Right lobe of liver (tissue), 6 donors: ENCODE measurements at places on chromosomes 5 and 9. TPM values are rescaled to one million over a fixed set of nuclear protein-coding genes. Genes with fewer than 3 reads are reported as not detected.

GRCh38 chr9:96457266-96457665 lies 7.3 kb downstream of the HABP4 start:
- H3K36me3 ChIP-seq = no peaks in the 10 kb centered on the region
- H3K27ac ChIP-seq = no peak overlapping the region
- H3K4me1 ChIP-seq = no peaks in the 10 kb centered on the region
- no peak for DNase-seq

DNA sequence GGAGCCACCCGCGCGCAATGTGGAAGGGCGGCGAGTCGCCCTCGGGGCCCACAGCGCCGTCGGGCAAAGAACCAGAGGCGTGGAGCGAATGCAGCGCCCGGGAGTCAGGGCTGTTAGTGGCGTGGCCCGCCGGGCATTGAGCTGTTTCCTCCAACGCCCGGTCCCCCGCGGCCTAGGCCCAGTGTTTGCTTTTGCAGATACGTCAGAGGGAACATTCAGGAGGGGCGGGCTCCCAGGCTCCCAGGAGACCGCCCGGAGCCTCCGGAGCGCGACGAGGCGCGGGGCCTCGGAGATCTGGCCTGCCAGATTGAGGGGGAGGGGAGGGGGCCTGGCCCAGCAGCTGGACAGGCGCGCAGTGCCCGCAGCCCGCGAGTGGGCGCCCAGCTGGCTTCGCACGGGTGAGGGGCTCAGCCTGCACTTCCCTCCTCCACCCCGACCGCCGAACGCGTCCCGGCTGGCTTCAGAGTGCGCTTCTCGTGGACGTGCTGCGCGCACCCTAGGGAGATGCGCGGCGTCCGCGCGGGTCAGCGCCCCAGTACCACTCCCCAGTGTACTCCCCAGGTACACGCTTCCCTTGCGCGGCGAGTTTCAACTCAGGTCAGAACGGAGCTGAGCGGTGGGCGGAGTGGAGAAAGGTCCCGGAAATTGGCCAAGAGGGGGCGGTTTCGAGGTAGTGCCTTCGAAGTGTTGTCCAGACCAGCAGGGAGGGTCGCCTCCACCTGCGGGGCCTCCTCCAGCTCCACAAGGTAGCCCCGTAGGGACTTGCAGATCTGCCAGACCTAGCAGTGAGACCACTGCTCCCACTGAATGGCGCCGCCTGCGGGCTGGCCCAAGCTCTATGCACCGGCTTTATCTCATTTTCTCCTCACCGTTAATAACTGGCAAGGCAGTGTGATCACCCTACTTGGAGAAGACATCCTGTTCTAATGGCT lies 130.4 kb downstream of the TMEM174 start:
- no peak overlapping the region for H3K4me3 ChIP-seq
- H3K36me3 ChIP-seq = no peaks in the 10 kb centered on the region
- DNase-seq = peak; percentile 20
- no peaks in the 10 kb centered on the region for H3K4me1 ChIP-seq

DNA sequence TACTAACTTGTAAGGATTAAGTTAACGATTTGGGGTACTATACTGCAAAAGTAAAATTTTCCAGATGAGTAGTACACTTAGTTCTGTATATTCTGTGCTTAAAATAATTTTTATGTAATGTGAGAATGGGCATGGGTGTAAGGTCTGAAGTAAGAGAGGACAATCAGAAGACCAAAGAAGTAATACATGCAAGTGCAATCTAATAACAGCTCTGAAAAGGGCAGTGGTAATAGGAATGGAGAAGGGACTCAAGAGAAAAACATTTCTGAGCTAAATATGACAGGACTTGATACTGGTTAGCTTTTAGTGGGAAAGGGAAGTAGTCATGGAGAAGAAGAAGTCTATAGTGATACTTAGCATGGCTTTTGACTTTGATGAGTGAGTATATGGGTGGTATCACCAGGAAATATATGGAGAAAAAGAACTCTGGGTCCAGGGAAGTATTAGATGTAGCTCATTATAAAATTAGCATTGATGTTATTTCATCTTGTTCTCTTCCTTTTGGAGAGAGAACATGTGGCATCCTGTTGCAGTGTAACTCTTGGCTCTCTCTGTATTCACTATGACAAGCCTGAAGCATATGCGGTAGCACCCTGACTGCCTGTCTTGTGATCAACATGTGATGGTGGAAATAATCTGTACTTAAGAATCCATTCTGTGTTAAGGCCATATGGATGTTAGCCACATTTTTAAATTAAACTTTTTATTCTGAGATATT lies 60.5 kb downstream of the ERCC6L2 start:
- no peak overlapping the region for H3K4me3 ChIP-seq
- no peak overlapping the region for H3K27ac ChIP-seq
- no peak for DNase-seq

GRCh38 chr5:16245249-16245648 lies 65.7 kb upstream of the MARCHF11 start:
- no peaks in the 10 kb centered on the region for H3K27me3 ChIP-seq
- no peaks in the 10 kb centered on the region for H3K4me1 ChIP-seq
- no peak for DNase-seq
- H3K4me3 ChIP-seq = no peak overlapping the region
- no peaks in the 10 kb centered on the region for H3K36me3 ChIP-seq

GRCh38 chr5:176809544-176810080 lies 747 bp upstream of the UNC5A start:
- no peak overlapping the region for H3K27ac ChIP-seq
- DNase-seq = no peak
- no peaks in the 10 kb centered on the region for H3K36me3 ChIP-seq
- H3K27me3 ChIP-seq = peaks cover 16% of the 10 kb centered on the region
- H3K4me1 ChIP-seq = no peaks in the 10 kb centered on the region

DNA sequence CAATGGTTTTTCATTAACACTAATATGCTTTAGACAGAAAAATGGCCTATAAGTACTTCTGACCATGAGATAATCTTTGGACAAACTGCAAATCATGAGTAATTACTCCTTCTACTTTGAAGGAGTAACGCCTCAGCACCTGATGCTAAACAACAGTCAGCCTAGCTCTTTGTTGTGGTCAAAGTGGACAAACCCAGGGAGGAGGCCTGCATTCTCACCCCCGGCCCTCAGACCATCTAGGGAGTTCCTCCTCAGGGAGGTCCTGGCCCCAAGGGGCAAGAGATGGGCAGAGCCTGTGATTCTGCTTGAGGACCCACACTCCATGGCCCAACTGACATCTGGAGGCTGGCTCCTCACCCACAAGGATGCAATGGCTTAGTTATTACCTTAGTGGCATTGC lies 48.2 kb upstream of the ANGPTL2 start:
- H3K4me3 ChIP-seq = no peak overlapping the region
- H3K27ac ChIP-seq = no peak overlapping the region
- H3K4me1 ChIP-seq = no peaks in the 10 kb centered on the region
- no peaks in the 10 kb centered on the region for H3K36me3 ChIP-seq

DNA sequence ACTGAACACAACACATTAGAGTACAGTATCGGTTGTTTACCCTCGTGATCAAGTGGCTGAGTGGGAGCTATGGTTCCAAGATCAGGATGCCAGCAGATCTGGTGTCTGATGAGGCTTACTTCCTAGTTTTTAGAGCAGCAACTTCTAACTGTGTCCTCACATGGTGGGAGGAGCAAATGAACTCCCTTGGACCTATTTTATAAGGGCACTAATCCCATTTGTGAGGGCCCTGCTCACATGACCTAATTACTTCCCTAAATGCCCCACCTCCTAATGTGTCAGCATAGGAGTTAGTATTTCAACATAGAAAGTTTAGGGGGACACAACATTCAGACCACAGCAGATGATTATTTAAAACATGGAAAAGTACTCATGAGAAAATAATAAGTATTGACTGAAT lies 111.8 kb downstream of the GCNT1 start:
- no peak overlapping the region for H3K27ac ChIP-seq
- no peak for DNase-seq
- H3K4me3 ChIP-seq = no peak overlapping the region
- H3K36me3 ChIP-seq = no peaks in the 10 kb centered on the region

GRCh38 chr5:123261752-123262151 lies 161.5 kb downstream of the CEP120 start:
- H3K4me3 ChIP-seq = no peak overlapping the region
- H3K4me1 ChIP-seq = no peaks in the 10 kb centered on the region
- no peaks in the 10 kb centered on the region for H3K27me3 ChIP-seq
- no peaks in the 10 kb centered on the region for H3K36me3 ChIP-seq
- no peak for DNase-seq

DNA sequence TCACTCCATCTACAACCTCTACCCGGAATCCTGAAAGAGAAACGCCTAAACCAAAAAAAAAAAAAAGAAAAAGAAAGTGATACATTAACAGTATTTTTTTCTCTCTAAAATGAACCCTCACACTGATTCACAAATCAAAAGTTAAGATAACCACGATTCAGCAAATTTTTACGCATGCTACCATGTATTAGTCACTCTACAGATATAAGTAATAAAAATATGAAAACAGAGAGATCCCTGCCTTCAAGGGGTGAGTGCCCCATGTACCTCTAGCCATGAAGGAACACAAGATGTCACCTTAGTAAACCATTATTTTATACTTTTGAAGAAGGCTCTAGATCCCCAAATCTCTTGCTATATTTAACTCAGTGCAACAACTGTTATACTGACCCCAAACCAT lies 33.4 kb downstream of the CEMIP2 start:
- H3K36me3 ChIP-seq = peaks cover 21% of the 10 kb centered on the region
- no peak for DNase-seq
- peaks cover 11% of the 10 kb centered on the region for H3K4me1 ChIP-seq
- H3K27ac ChIP-seq = no peak overlapping the region
- H3K4me3 ChIP-seq = no peak overlapping the region
- no peaks in the 10 kb centered on the region for H3K27me3 ChIP-seq

DNA sequence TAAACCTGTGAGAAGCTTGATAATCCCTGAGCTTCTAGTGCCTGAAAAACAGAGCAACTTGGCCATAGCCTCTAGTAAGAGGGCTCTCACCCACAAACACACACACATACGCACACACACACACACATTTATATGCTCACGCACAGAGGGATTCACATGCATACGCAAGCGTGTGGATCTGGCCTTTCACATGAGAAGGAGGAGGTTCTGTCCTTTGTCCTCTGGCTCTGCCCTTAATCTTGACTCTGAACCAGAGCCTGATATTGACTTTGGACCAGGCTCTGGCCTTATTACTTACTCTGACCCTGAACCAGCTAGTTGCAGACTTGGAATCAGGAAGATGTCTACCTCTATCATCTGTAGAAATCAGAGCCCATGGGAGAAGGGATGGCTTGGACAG lies 10.0 kb upstream of the P4HA2 start:
- no peaks in the 10 kb centered on the region for H3K4me1 ChIP-seq
- H3K27ac ChIP-seq = no peak overlapping the region
- no peaks in the 10 kb centered on the region for H3K27me3 ChIP-seq

- H3K4me1 ChIP-seq = no peaks in the 10 kb centered on the region
- DNase-seq = no peak
- no peaks in the 10 kb centered on the region for H3K36me3 ChIP-seq
- no peak overlapping the region for H3K4me3 ChIP-seq
Observed at GRCh38 chr5:35483191-35483590, 134.5 kb upstream of the SPEF2 start.

GRCh38 chr5:95178046-95178651 lies 106.7 kb downstream of the MCTP1 start:
- no peaks in the 10 kb centered on the region for H3K27me3 ChIP-seq
- no peak for DNase-seq
- H3K36me3 ChIP-seq = no peaks in the 10 kb centered on the region
- H3K4me1 ChIP-seq = no peaks in the 10 kb centered on the region
- no peak overlapping the region for H3K27ac ChIP-seq

GRCh38 chr5:155729684-155730059 lies 597.3 kb upstream of the SGCD start:
- H3K4me3 ChIP-seq = no peak overlapping the region
- H3K36me3 ChIP-seq = no peaks in the 10 kb centered on the region
- H3K27ac ChIP-seq = no peak overlapping the region
- H3K4me1 ChIP-seq = no peaks in the 10 kb centered on the region
- peak; percentile 24 for DNase-seq

DNA sequence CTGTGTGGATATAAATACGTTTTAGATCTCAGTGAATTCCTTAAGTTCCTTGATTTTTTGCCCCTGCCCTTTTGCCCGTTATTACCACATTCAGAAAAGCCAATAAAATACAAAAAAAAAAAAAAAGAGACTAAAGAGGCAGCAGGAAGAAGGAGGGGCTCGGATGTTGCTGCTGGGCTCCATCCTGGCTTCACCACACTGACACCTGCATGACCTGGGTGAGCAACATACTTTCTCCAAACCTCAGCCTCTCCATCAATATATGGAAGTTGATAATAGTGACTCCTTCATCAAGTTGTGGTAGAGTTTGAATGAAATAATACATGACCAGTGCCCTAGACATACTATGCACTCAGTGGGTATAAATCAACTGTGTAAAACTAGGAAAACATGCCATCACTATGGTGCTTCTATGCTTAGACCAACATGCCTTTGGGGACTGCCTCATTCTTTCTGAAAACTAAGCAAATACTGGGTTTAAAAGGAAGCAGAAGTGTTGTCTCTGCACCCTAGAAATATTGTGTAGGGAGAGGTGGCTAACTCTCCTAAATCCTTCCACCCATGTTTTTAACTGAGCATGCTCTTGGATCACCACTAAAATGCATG lies 243.0 kb downstream of the PIK3R1 start:
- no peak overlapping the region for H3K4me3 ChIP-seq
- H3K27me3 ChIP-seq = no peaks in the 10 kb centered on the region
- H3K27ac ChIP-seq = peak overlapping the region; percentile 9
- no peaks in the 10 kb centered on the region for H3K4me1 ChIP-seq

GRCh38 chr5:105730982-105731381 lies 1939.8 kb downstream of the EFNA5 start:
- no peak for DNase-seq
- no peaks in the 10 kb centered on the region for H3K27me3 ChIP-seq
- no peaks in the 10 kb centered on the region for H3K4me1 ChIP-seq
- no peaks in the 10 kb centered on the region for H3K36me3 ChIP-seq

NTNG2 gene
- total RNA-seq = 0.31 TPM

PRRX2 gene
- total RNA-seq = not detected

TAF11L9 gene
- total RNA-seq = not detected

SLC1A1 gene
- 37.7 TPM for total RNA-seq

UGT3A1 gene
- total RNA-seq = 62.1 TPM

SARDH gene
- total RNA-seq = 121 TPM

ENTPD2 gene
- total RNA-seq = 2.1 TPM
